ENCODE measurements at places on chromosomes 12 and 14. TPM values are rescaled to one million over a fixed set of nuclear protein-coding genes. Genes with fewer than 3 reads are reported as not detected.

The NRIP2 gene
- total RNA-seq = not detected

The KRT74 gene
- not detected for total RNA-seq

The RIMBP2 gene
- not detected for total RNA-seq

The BTBD6 gene
- 18.9 TPM for total RNA-seq
